ENCODE measurements at places on chromosomes 4 and X.

DNA sequence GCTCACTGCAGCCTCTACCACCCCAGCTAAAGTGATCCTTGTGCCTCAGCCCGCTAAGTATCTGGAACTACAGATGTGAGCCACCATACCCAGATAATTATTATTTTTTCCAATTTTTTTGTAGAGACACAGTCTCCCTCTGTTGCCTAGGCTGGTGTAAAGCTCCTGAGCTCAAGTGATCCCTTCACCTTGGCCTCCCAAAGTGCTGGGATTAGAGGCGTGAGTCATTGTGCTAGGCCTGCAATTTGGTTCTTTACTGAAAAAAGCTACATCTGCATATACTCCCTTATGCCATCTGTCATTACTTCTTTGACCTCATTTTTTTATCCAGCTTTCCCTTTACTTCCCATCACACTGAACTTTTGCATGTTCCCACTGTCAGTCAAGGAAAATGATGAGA is 2012.4 kb upstream of the IGFBP7 start:
- DNase-seq = no peak

- DNase-seq = no peak
These were observed 269.4 kb downstream of the IL15 start for GRCh38 chr4:141905751-141906150.

- DNase-seq = no peak
These were observed 41.0 kb upstream of the PDLIM5 start for GRCh38 chr4:94410678-94411206.

GRCh38 chrX:13733506-13733905 is 914 bp downstream of the TRAPPC2 start:
- DNase-seq = no peak

- no peak for DNase-seq
These were observed 317.5 kb downstream of the RAPGEF2 start for GRCh38 chr4:159420162-159421057.

- no peak for DNase-seq
These were observed 28.4 kb downstream of the PAK3 start for GRCh38 chrX:111124418-111124817.

DNA sequence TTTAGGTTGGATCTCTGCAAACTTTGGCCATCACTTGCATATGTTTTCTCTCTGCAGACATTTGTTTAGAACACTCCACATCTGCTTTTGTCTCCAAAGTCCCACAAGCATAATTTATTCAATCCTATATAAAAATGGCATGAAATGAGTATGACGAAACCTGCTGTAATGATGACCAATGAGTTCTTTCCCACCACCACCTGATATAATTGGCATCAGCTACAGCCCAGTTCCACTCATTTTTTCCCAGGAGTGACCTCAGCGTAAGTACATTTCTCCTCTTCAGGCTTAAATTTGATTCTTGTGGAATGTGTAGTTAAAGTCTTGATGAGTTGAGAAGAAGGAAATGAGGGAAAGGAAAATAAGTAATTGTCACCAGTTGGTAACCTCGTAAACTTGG is 205.1 kb downstream of the AWAT2 start:
- DNase-seq = no peak

DNA sequence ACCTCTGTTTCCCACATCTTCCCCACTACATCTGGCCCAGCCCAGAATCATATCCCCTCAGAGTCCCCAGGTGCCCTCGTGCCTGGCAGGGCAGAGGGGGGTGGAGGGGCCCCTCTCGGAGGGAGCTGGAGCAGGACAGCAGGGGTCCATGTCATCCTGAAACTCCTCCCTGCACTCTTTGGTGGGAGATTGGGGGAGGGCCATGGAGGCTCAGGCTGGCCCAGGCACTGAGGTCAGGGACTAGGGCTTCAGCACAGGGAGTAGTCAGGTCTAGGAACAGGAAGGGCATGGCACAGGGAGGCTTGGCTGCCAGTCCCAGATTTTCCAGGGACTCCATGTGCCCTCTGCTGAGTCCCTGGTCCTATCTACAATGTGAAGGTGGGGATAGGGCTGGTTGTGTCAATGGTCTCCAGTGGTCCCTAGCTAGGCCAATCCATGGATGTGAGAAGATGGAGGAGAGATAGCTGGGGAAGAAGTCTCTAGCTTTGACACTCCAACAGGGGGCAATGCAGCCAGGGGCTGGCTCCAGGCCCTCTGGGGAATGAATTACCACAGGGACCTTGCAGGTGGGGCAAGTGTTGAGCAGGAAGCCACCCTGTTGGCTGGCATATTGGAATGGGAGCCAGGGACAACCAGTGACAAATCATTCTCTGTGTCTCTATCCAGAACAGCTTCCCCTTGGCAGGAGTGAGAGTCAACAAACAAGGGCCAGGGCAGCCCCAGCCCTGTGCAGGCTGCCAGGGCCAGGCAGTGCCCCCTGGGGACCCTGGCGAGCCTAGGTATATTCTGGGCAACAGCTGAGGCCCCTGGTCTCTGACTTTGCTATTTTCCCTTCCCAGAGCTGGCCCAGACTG is 154.4 kb downstream of the EFNB1 start:
- no peak for DNase-seq

- DNase-seq = no peak
These were observed 22.7 kb upstream of the SRD5A3 start for GRCh38 chr4:55323375-55323774.

GRCh38 chrX:7112071-7112470 is 35.4 kb upstream of the STS start:
- DNase-seq = no peak

GRCh38 chrX:69016293-69016941 is 148.8 kb downstream of the PJA1 start:
- DNase-seq = no peak

GRCh38 chrX:37060999-37061398 is 52.8 kb downstream of the FAM47C start:
- DNase-seq = no peak

- DNase-seq = no peak
These were observed 53.5 kb downstream of the FABP2 start for GRCh38 chr4:119268466-119268865.

- DNase-seq = no peak
These were observed 51.9 kb downstream of the EVC2 start for GRCh38 chr4:5656415-5656814.

- DNase-seq = no peak
These were observed 44.7 kb downstream of the SETD7 start for GRCh38 chr4:139511320-139511719.

GRCh38 chrX:141467442-141467841 is 117.1 kb downstream of the SPANXA1 start:
- no peak for DNase-seq

- DNase-seq = no peak
These were observed 155.7 kb upstream of the SLIT2 start for GRCh38 chr4:20095805-20096541.

DNA sequence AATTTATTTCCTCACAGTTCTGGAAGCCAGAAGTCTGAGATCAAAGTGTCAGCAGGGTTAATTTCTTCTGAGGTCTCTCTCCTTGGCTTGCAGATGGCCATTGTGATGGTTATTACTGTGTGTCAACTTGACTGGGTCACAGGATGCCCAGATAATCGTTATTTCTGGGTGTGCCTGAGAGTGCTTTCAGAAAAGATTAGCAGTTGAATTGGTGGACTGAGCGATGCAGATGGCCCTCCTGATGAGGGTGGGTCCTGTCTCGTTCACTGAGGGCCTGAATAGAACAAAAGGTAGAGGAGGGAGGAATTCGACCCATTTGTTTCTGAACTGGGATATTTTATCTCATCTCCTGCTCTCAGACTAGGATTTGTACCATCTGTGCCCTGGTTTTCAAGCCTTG is 15.7 kb downstream of the SMIM43 start:
- DNase-seq = no peak

DNA sequence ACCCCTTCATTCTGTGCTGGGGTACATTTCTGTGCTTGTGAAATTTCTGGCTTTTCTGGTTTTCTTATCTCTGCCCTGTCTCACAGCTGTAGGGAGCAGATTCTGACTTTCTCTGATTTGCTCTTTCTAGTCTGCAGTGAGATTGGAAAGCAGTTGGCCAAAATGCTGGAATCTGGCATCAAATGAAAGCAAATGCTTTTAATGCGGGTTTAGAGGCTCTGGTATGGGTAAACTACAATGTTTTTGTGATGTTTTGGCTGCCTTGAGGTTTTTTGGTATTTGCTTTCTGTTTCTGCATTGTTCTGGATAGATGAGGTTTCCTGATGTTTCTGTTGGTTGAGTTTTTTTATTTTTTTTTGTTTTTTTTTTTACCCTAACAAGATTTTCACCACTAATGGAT is 23.8 kb downstream of the SMIM20 start:
- DNase-seq = no peak

DNA sequence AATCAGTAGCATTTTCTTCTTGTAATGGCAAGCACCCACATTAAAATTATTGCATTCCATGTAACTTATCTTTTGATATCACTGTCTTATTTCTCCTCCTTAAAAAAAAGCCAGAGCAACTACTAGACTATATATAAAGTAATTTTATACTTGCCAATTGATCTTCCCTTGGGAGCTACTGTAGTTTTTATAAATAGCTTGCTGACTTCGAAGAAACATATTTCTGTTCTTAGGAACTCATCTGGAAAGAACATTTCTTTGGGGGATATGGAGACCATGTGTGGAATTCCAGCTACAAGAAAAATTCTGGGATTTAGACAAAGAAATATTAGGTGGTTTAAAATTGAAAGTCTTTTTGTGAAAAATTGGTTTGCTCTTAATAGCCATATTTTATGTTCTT is 94.9 kb downstream of the BMPR1B start:
- DNase-seq = no peak

DNA sequence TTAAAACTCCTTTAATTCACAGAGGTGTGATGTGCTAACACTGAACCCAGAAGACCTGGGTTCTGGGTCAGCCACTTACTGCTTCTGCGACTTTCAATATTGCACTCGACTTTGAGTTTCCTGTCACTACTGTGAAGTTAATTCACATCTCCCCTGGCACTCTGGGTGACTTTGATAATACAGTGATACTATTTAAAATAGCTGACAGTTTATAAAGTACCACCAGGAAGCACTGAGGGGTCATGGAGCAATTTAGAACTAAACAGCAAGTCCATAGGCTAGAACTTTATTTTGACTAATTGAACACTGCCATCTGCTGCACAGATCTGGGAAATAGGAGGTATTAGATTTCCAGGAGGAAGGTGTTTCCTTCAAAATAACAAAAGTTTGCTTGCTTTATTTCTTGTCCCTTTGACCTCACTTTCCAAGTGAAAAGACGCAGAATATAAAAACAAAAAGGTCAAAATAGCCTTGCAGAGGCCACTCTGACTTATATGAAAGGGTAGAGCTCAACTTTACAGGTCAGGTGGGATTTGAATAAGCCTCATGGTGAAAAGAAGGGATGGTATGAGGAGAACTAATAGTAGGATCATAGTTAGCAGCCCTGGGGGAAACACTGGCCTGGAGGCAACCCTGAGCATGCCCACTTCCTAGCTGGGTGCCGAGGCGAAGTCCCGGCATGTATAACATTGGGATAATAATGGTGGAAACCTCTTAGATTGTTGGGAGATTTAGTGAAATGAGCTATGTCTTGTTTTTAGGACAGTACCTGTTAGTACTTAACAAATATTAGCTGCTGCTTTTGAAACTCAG is 53.4 kb downstream of the ZNF518B start:
- no peak for DNase-seq

GRCh38 chr4:51880016-51880915 is 37.3 kb downstream of the DCUN1D4 start:
- no peak for DNase-seq

GRCh38 chrX:115400960-115401359 is 111.4 kb downstream of the LUZP4 start:
- no peak for DNase-seq
